ENCODE measurements at places on chromosomes 16 and 17.

GRCh38 chr16:52718046-52718445, 171.1 kb upstream of the TOX3 start:
- DNase-seq: no peak

- no peak for DNase-seq
These were observed 8.8 kb downstream of the ODAD4 start for GRCh38 chr17:41939044-41939692.

DNA sequence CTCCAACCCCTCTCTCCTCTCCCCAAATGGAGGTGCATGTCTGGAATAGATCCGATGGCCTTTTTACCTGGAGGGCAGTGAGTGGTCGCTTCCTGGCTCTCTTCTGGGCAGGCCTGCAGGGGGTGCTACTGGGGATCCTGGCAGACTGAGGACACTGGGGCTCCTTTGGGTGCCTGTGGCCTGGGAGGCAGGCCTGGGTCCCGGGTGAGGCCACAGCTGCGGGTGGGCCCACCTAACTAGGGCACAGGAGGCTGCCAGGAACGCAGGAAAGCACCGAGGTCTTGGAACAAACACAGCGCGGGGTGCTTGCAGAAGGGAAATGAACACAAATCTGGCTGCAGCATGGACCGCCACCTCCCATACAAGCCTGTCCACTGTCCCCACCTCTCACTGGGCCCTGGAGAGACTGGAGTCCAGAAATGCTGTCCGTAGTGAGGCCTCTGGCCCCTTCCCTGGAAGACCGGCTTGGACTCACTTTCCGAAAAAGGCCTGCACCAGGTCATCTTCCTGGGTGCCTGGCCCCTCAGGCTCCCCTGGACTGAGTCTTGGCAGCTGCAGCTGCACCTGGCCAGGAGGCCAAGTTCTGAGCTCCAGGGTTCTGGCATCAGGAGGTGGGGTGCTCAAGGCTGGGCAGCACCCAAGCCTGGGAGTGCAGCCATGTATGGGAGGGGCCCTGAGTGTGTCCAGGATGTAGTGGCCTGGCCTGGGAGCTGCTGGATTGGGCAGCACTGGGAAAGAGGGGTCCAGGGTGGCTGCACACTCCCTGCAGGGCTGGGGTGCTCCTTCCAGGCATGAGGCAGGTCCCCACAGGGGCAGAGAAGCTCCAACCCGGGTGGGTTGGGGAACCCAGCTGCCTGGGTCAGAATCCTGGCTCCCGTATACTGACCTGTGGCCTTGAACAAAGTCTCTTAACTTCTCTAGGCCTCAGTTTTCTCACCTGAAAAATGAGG, 195.1 kb downstream of the IRF8 start:
- DNase-seq: no peak

DNA sequence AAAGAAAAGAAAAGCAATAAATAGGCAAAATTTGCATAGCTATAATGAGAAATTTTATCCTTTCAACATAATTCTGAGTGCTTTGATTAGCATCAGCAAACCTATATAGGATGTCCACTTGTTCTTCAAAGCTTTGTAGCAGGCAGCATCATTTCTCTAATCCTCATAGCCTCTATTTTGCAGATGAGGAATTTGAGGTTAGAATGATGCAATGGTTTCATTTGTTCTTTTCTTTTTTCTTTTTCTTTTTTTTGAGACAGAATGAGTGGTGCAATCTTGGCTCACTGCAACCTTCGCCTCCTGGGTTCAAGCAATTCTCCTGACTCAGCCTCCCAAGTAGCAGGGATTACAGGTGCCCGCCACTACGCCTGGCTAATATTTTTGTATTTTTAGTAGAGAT, 594.4 kb downstream of the TOX3 start:
- no peak for DNase-seq

DNA sequence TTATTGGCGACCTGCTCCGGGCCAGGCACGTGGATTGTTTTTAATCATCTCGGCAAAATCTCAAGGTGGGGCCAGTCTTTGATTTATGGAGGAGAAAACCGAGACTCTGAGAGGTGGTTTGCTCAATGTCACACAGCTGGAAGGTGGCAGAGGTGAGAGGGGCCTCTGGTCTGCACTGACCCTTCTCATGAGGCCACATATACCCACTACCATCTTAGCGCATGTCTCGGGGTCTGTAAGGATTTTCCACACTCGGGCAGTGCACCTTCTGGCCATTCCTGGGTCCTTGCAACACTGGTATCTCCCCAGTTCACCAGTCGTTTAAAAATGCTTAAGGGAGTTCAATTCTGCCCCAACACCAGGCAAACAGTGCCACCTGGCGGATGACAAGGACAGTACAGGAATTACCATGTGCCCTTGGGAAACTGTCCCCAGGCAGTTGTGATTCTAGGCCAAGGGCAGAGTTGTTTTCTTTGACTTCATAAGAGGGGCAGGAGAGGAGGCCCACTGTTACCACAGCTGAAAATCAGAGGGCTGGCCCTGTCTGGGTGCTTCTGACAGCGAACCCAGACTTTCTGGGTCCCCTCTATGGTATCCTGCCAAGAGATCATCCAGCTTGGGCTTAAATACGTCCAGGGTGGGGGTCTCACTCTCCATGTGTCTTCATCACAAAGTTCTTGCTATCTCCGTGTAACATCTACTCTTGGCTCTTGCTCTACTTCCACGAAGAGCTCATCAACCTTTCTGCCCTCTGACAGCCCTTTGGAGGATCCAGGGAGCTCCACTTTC, 39.4 kb upstream of the RAI1 start:
- peak; percentile 69 for DNase-seq

DNA sequence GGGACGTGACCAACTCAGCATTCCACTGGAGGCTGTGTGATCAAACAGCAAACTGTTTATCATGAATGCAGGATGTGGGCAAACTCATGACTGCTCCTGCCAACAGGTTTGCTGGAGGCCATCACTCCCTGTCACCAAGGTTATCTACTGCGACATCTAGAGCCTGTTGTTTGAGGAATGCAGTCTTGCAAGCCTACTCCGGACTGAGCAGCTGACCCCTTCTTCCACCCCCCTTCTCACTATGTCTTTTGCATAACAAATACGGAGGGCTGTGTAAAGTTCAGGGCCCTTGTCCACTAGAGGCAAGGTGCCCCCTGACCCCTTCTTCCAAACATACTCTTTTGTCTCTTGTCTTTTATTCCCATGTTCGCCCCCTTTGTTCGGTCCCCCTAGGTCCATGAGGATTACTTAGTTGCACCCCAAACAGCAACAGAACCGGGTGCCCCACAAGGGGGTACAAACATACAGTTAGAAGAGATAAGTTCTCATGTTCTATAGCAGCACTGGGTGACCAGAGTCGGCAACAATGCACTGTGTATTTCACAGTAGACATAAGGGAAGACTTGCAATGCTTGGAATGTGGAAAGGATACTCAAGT, 28.7 kb downstream of the MEAK7 start:
- DNase-seq: no peak

- DNase-seq: no peak
These were observed 24.1 kb downstream of the CYB561 start for GRCh38 chr17:63421681-63422645.

GRCh38 chr16:23848958-23849357, 13.2 kb downstream of the PRKCB start:
- no peak for DNase-seq

- no peak for DNase-seq
These were observed 4.6 kb downstream of the OSBPL7 start for GRCh38 chr17:47816947-47817346.

GRCh38 chr17:38508954-38509771, 80.9 kb downstream of the ARHGAP23 start:
- peak; percentile 36 for DNase-seq

DNA sequence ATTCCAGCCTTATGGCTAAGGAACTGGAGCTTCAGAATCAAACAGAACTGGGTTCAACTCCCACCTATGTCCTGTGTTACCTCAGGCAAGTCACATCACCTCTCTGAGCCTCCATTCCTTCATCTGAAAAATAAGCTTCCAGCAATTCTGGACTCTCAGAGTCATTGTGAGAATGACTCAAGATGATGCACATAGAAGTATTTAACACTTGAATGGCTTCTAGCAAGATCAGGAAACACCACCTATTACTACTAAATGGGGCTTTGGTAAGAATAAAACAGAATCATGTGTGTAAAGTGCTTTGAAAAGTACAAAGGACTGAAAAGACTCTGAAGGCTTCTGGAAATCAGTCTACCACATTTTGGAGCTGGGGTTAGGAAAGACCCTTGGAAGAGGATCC, 30.8 kb upstream of the CALB2 start:
- DNase-seq: no peak

GRCh38 chr17:8016632-8017424, 14.4 kb downstream of the GUCY2D start:
- no peak for DNase-seq

GRCh38 chr16:89001117-89002027, 24.4 kb upstream of the CBFA2T3 start:
- DNase-seq: no peak

GRCh38 chr17:4551141-4551540, 4.0 kb downstream of the MYBBP1A start:
- DNase-seq: no peak

DNA sequence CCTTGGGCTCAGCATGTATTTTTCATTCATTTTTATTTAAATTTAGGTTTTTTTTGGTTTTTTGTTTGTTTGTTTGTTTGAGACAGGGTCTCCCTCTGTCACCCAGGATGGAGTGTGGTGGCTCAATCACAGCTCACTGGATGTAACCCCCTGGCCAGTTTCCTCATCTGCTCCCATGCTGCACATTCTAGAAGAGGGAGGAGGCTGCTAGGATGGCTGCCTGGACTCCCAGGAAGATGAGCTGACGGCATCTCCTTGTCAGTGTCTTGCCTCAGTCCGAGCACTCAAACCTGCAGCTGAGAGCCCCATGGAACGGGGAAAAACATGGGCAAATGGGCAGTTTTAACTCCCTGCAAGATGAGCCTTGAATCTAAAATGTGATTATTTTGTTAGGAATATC, 7.5 kb downstream of the MEAK7 start:
- DNase-seq: no peak

DNA sequence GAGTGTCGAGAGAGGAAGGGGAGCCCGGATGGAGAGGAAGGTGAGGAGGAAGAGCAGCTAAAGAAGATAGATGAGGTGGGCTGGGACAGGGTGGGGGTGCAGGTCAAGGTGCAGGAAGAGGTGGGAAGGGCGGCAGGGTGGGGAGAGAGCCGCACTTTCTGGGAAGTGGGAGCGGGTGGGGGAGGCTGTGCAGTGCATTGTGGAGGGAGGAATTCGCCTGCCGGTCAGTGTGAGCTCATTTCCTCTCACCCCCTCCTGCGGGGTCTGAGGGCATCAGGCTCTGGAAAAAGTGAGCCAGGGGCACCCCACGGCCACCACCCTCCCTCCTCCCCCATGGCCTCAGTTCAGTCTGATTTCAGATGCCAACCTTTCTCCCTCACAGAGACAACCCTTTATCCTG, 2.5 kb upstream of the ARHGAP23 start:
- no peak for DNase-seq

DNA sequence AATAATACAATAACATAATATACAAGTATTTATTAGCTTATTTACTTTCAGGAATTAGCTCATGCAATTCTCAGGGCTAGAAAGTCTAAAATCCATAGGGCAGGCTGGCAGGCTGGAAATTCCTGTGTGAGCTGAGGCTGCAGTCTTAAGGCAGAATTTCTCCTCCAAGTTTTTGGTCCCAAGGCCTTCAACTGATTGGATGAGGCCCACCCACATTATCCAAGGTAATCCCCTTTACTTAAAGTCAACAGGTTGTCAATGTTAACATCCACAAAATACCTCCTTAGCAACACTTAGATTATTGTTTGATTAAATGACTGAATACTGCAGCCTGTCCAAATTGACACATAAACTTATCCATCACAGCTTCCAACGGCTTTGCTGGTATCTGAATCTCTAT, 32.9 kb upstream of the SOX9 start:
- no peak for DNase-seq

GRCh38 chr16:66271074-66272060, 95.1 kb upstream of the CDH5 start:
- no peak for DNase-seq

GRCh38 chr17:82007495-82008257, 15.0 kb downstream of the CENPX start:
- DNase-seq: no peak

GRCh38 chr16:85037050-85037410, 9.4 kb downstream of the KIAA0513 start:
- no peak for DNase-seq

- no peak for DNase-seq
These were observed 34.9 kb upstream of the CACNG4 start for GRCh38 chr17:66929591-66929990.

DNA sequence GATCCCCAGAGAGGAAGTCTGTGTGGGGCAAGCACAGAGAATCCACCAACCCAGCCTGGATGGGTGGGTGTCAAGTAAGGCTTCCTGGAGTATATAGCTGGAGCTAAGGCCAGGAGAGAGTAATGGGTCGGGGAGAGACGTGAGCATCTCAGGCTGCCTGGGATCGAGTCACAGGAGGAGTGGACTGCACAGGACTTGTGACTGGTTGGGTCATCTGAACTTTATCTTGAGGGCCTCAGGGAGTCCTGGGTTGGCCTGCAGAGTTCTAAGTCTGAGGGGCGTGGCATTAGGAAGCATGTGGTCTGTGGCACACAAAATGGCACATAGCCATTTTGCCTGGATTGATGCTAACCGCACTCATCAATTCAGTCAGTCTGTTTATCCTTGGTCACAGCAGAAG, 1.5 kb downstream of the PLA2G15 start:
- no peak for DNase-seq

DNA sequence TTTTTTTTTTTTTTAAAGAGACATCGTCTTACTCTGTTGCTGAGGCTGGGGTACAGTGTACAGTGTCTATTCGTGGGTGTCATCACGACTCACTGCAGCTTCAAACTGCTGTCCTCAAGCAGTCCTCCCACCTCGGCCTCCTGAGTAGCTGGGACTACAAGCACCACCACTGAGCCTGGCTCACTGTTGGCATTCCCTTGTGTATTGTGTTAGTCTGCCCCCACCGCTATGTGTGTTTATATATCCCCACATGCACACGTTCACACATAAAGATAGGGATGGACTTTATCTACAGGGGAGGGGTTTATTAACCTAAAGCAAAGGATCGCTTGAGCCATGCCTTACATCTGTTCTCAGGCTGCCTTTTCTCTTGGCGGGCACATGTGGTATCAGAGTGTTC, 63.8 kb downstream of the SEC14L1 start:
- DNase-seq: no peak

GRCh38 chr17:43907998-43908721, 824 bp upstream of the MPP2 start:
- DNase-seq: no peak

- no peak for DNase-seq
These were observed 5.4 kb upstream of the RHOT1 start for GRCh38 chr17:32136856-32137255.

All from stimulated activated CD8-positive, alpha-beta memory T cell treated with anti-CD3 and anti-CD28 coated beads, Interleukin-15, amount 100 ng/mL, for 24 hours (primary cell).